Subcutaneous adipose tissue (tissue), 4 donors: ENCODE measurements at places on chromosomes 4 and X. TPM values are rescaled to one million over a fixed set of nuclear protein-coding genes. Genes with fewer than 3 reads are reported as not detected.

Gene KIAA1210
- under 0.01 TPM for total RNA-seq

Gene USP9X
- total RNA-seq = 76.5 TPM

Gene DCAF12L2
- total RNA-seq = 1.1 TPM

Gene CXorf49B
- not detected for total RNA-seq

Gene TEX13B
- total RNA-seq = not detected

Gene GUCY1A1
- 10.4 TPM for total RNA-seq
